ENCODE measurements at places on chromosomes 16 and 17. TPM values are rescaled to one million over a fixed set of nuclear protein-coding genes. Genes with fewer than 3 reads are reported as not detected.

DNA sequence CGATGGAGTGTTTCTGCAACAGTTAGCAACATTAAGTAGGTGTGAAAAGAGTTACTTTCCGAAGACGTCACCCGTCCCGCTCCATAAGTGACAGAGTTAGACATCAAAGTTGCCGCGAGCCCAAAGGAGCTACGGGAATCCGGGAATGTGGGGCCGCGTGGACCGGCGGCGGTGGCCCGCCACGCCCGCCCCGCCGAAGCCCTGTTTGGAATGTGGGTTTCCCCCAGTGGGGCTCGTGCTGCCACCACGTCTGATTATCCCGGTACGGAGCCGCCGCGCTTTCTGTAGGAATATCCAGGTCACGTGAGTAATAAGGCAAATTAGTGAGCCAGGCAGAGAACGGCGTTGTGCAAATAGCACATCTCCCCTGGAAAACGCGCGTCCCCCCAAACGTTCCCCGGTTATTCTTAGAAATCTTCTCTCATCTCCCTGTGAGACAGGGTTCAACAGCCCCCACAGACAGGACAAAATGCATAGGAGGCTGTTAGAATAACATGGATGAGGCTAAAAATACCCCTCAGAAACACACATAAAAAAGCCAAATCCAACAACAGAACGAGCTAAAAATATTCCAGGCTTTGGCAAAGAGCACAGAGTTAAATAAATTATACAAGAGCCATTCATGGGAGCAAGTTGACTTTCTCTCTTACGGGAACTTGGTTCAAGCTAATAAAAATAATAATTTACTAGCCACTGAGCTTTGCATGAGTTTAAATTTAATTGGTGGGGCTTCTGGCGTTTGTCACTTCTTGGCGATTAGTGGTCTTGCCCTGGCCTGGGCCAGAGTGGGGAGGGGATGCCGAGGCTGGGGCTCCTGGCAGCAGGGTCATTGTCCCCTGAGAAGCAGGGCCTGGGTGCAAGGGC, 8.6 kb downstream of the BAHCC1 start:
- no peak for DNase-seq

The PAQR4 gene
- total RNA-seq: 7.4 TPM

The CTRL gene
- total RNA-seq: 0.26 TPM

The TMEM204 gene
- total RNA-seq: 158 TPM

GRCh38 chr17:50211249-50212120, 10.1 kb upstream of the COL1A1 start:
- DNase-seq: no peak

DNA sequence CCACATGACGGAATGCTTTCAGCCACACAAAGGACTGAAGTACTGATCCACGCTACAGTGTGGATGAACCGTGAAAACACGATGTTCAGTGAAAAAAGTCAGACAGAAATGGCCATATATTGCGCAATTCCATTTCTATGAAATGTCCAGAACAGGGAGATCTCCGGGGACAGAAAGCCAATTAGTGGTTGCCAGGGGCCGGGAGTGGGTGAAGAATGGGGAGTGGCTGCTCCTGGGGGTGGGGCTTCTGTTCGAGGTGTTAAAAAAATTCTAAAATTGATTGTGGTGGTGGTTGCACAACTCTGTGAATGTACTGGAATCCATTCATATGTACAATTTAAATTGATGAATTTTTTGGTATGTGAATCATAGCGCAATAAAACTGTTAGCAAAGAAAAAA, 154.8 kb upstream of the HSBP1 start:
- no peak for DNase-seq

DNA sequence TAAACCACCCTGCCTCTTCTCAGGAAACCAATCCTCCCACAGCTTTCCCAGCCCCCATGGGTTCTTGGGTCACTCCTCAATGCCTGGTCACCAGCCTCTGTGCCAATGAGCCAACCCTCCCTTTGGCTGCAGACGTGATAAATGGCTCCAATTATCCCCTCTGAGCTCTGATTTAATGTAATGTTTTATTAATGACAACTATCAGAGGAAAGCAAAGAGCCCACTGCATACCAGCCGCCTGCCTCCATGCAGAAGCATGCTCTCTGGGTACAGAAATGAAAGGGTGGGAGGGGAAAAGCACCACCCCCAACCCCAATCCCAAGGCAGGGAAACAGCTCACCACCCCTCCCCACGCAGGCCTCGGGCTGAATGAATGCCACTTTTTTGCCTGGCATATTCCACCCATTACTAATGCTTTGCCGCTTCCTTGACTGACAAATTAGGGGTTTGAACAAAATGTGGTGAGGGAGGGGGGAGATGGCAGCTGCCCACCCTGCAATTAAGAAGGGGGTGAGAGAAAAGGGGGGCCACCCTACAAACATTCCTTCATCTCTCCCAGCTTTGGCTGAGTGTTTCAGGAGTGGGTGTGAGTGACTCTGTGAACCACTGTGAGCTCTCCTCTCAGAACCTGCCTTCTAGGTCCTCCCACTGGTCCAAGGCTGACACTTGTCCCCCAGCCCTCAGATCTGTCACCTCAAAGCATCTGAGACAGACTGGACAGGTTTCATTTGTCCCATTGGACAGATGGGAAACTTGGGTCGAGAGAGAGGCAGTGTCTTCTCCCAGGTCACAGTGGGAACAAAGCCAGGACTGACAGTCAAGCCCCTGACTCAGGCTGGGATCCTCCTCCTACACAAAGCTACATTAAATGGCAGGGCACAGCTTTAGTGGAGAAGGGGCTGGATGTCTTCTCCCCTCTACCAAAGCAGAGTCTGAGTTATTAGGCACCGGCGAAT, 161.5 kb downstream of the TMEM132E start:
- DNase-seq: no peak

The GNAO1 gene
- total RNA-seq: not detected

The KRTAP29-1 gene
- not detected for total RNA-seq

The HBM gene
- not detected for total RNA-seq

- no peak for DNase-seq
These were observed 28.6 kb upstream of the ITGA3 start for GRCh38 chr17:50027172-50027880.

GRCh38 chr16:50712560-50712898, 19.1 kb downstream of the NOD2 start:
- DNase-seq: no peak

- DNase-seq: no peak
These were observed 26.1 kb upstream of the MEAK7 start for GRCh38 chr16:84530590-84530989.

DNA sequence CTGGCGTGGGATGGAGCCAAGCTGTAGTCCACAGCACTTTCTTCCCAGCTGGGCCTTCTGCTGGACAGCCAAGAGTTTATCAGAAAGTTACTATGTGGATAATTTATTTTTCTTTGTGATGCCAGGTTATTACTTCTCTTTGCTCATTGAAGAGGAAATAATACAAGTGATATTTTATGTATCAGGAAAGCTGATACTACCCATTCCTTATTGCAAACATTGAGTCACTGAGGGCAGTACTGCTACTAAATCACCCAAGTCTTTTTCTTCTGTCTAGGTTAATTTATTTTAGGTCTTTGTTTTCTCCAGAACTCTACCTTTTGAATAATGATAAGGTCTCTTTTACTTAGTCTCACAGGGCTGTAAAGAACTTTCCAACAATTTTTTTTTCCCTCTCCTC, 8.3 kb downstream of the NUP93 start:
- DNase-seq: no peak

The SLC6A2 gene
- not detected for total RNA-seq

GRCh38 chr17:17227608-17228520, 9.1 kb downstream of the FLCN start:
- DNase-seq: no peak

- no peak for DNase-seq
These were observed 1.7 kb downstream of the AOC2 start for GRCh38 chr17:42845918-42846593.

The HERPUD1 gene
- total RNA-seq: 72.9 TPM
